NCI-H1105 treated with DMSO at 0.1 percent for 48 hours (cell line): ENCODE measurements at places on chromosomes 4 and X.
A peak's percentile ranks its signal among the peaks of the same experiment; 100 is the strongest.

DNA sequence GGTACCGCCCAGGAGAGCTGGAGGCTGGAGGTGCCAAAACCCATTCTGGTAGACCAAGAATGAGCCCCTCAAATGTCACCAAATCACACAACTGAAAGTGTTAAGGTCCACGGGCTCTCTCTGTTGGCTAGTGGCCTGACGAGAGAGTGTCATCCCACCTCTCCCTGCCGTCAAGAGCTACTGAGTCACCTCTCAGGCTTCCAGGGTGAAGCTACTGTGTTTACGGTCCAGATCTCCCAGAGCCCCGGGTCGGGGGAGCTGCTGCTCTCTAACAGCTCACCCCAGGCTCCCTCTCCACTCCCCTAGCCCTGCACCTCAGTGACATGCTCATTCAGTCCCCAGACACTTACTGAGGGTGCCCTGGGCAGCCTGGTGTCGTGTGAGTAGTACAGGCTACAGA, 59.2 kb downstream of the ADGRG2 start:
- no peak for DNase-seq

DNA sequence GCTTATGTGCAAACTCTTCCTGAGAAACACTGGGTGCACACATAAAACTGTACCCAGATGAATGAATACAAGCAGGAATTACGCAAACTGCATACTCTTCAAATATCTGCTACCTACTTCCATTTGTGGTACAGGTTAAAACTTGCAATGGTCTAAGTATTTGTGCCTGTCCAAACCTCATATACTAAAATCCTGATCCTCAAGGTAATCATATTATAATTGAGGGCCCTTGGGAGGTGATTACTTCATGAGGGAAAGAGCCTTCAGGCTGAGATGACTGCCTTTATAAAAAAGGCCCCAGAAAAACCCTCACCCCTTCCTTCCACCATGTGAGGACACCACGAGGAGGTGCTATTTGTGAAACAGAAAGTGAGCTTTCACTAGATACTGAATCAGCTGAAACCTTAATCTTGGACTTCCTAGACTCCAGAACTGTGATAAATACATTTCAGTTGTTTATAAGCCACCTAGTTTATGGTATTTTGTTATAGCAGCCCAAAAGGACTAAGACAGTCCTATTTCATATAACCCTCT, 1977.2 kb downstream of the PCDH7 start:
- no peak for DNase-seq

DNA sequence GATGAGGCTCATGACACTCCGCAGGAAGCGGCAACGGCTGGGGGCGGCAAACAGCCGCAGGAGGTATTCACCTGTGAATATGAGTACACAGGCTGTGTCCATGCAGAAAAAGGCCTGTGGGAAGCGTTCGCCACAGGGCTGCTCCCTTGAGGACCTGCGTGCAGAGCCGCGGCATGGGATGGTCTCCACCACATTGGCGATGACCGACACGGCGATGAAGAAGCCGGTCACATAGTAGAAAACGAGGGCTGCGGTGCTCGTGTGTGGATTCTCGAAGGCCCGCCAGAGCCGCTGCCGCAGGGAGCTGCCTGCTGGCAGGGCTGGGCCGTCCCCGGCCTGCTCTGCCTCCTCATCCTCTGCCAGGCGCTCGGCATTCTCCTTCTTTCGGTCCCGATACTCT, 2.2 kb downstream of the KCND1 start:
- DNase-seq, result no peak

- DNase-seq, result no peak
Measured at GRCh38 chr4:185167234-185167633, 24.2 kb downstream of the SLC25A4 start.

DNA sequence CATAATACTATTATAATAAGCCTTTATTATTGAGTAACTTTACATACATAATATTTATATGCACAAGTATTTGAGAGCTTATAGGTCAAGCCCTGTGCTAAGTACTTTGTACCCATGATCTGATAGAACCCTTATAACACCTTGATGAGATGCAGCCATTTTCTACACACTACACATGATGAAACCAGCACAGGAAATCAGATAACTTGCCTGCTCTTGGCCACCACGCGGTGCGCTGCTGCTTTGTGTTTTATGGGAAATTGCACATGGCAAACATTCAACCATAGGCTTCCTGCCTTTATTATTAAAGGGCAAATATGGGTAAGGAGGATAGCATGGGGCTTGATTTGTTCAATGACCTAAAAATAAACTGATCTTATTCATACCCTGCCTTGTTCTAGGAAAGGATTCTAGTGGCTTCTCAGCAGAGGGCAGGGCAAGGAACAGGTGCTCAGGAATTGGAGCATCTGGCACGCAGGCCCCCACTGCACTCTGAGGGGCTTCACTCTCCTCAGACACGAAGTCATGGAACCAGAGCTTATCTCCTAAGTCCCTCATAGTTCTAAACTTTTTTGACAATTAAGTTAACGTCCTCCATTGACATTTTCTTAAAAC, 31.6 kb upstream of the NAP1L5 start:
- no peak for DNase-seq

DNA sequence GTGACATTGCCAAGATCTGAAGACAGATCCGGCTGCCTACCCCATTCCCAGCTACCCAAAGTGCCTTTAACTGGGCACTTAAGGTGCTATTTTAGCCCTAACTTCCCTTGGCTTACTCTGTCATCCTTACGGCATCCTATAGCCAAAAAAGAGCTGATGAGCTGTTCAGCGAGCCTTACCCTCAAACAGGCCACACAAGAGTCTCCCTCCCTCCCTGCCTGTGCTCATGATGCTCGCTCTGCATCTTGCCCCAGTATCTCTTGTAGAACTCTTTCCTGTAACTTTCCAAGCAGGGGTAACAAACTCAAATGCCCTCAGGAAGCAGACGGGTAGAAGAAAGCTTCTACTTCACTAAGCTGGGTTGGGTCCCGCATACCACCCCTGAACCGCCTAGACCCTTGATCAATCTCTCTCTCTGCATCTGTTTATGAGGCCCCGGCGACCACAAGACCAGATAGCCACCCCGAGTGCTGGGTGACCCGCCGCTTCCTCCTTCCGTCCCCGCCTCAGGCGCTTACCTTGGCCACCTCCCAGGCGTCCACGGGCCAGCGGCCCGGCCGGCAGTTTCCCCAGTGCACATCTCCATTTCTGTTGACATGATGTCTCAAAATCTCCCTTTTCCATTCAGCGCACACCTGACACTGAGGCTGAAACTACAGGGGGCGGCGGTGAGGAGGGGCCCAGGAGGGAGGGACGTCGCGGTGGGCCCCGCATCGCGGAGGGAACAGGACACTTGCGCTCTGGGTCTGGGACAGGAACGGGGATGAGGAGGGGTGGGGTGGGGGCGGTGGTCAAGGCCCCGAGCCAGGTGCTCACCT, 663 bp downstream of the CXorf38 start:
- DNase-seq, result peak; percentile 15

GRCh38 chr4:40258627-40259026, 61.8 kb downstream of the RHOH start:
- DNase-seq, result no peak

DNA sequence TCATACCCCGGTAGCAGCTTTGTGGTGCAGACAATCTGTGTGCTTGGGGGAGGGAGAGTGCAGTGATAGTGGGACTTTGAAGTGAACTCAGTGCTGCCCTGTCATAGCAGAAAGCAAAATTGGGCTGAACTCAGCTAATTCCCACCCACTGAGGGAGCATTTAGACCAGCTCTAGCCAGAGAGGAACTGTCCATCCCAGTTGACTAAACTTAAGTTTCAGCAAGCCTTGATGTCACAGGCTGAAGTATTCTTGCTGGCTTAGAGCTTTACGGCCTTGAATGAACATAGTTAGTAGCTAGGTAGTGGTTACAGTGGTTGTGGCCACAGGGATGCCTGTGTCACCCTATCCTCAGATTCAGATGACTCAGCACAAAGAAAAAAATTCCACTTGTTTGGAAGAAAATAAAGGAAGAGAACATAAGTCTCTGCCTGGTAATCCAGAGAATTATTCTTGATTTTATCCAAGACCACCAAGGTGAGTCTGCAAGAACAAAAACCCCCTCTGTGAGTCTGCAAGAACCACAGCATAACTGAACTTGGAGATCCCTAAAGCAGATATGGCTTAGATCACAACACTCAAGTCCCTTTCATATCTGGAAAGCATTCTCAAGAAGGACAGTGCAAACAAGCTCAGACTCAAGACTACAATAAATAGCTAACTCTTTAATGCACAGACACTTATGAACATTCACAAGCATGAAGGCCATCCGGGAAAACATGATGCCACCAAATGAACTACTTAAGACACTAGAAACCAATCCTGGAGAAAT, 39.4 kb downstream of the ADH7 start:
- DNase-seq, result no peak

GRCh38 chr4:2286904-2287593, 25.1 kb upstream of the MXD4 start:
- no peak for DNase-seq

- DNase-seq, result peak; percentile 76
Measured at GRCh38 chr4:118823471-118823870, 12.5 kb downstream of the SEC24D start.

DNA sequence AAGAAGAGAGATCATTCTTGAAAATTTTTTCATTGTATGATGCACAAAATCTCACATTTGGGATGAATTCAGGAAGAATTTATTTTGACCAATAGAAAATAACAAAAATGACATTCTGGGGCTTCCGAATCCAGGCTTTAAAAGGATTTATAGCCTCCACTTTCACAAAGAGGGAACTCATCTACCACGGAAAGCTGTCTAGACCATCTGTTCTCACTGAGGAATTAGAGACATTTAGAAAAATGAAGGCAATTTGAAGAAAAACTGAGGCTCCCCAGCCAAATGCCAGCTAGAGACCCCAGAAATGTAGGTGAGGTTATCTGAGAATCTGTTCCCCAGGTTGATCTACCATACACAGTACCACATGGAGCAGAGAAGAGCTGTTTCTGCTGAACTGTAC, 464.3 kb downstream of the TMA16 start:
- no peak for DNase-seq

- DNase-seq, result no peak
Measured at GRCh38 chr4:114263233-114263632, 283.8 kb upstream of the ARSJ start.

DNA sequence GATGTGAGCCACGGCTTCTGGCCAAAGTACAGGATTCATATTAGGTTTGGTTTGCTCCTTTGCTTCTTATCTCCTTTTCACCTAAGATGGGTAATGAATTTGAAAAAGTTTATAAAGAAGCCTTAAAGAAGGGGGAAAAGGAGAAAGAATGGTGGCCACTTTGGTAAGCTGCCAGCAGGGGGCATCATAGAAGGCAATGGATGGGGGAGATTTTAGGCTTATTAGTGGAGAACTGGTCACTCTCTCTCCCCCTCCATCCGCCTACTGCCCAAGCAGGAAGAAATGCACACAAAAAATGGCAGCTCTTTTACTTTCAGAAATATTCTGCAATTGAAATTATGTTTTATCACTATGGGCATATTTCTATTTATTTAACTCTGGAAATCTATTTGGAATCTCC, 32.0 kb downstream of the SPARCL1 start:
- no peak for DNase-seq

- no peak for DNase-seq
Measured at GRCh38 chr4:108053251-108053711, 63.6 kb downstream of the HADH start.
